Panc1 (cell line): ENCODE measurements at places on chromosomes 1 and 21. TPM values are rescaled to one million over a fixed set of nuclear protein-coding genes. Genes with fewer than 3 reads are reported as not detected.

- no peak overlapping the region for H3K4me3 ChIP-seq
- no peak overlapping the region for H3K27ac ChIP-seq
- no peaks in the 10 kb centered on the region for H3K36me3 ChIP-seq
- H3K27me3 ChIP-seq, result peaks cover 8% of the 10 kb centered on the region; the same call in 1 of the 2 replicates
- no peaks in the 10 kb centered on the region for H3K4me1 ChIP-seq
These were observed 235.7 kb upstream of the RAB4A start for GRCh38 chr1:229035054-229035747.

- DNase-seq, result no peak
- H3K27ac ChIP-seq, result peak overlapping the region; percentile 52; the same call in 1 of the 2 replicates
- no peaks in the 10 kb centered on the region for H3K36me3 ChIP-seq
- H3K27me3 ChIP-seq, result no peaks in the 10 kb centered on the region
- no peak overlapping the region for H3K4me3 ChIP-seq
These were observed 86.5 kb upstream of the MACF1 start for GRCh38 chr1:39117899-39118450.

DNA sequence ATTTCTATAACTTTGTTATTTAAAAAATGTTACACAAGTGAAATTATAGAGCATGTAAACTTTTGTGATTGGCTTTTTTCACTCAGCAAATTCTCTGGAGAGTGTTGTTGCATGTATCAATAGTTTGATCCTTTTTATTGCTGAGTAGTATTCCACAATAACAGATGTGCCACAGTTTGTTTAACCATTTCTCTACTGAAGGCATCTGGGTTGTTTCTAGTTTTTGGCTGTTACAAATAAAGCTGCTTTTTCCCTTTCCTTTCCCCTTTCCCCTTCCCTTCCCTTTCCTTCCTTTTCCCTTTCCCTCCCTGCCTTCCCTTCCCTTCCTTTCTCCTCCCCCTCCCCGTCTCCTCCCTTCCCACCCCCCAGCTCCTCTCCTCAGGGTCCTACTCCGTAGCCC is 15.9 kb downstream of the TUFT1 start:
- H3K4me3 ChIP-seq, result no peak overlapping the region
- peaks cover 26% of the 10 kb centered on the region for H3K4me1 ChIP-seq
- no peaks in the 10 kb centered on the region for H3K36me3 ChIP-seq
- no peak overlapping the region for H3K27ac ChIP-seq
- no peak for DNase-seq

DNA sequence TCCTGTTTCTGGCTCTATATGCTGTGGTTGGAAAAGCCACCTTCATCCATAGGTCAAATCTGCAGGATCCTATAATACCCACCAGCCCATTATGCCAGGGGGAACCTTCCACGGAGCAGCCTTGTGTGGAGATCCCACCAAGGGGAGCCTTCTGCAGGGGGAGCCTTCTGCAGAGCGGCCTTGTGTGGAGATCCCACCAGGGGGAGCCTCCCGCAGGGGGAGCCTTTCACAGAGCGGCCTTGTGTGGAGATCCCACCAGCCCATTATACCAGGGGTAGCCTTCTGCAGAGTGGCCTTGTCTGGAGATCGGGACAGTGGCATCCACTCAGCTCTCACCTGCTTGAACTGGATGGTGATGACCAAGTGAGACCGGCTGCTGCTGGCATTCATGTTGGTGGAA is 85.3 kb downstream of the SCCPDH start:
- H3K4me1 ChIP-seq, result no peaks in the 10 kb centered on the region
- no peak overlapping the region for H3K4me3 ChIP-seq
- no peaks in the 10 kb centered on the region for H3K36me3 ChIP-seq
- H3K27ac ChIP-seq, result no peak overlapping the region
- H3K27me3 ChIP-seq, result no peaks in the 10 kb centered on the region; the same call in 1 of the 2 replicates
- DNase-seq, result no peak

DNA sequence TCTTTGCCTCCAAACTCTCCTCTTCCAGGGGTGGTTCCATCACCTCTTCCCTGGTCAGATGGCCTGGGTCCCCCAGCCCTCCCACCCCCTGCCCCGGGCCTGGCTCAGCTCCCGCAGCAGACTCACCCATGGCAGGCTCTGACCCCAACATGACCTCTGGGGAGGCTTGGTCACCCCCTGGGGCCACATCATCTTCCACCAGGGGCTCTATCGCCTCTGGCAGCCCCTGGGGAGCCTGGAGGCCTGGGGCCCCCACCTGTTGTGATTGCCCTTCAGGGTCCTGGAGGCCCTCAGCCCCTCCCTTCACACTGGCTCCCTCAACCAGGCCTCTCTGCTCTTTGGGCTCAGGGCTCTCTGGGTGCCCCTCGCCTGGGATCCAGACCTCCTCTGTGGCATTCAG is 6.4 kb downstream of the NES start:
- no peak for DNase-seq
- H3K27ac ChIP-seq, result no peak overlapping the region
- no peaks in the 10 kb centered on the region for H3K36me3 ChIP-seq
- peaks cover 28% of the 10 kb centered on the region for H3K4me1 ChIP-seq

DNA sequence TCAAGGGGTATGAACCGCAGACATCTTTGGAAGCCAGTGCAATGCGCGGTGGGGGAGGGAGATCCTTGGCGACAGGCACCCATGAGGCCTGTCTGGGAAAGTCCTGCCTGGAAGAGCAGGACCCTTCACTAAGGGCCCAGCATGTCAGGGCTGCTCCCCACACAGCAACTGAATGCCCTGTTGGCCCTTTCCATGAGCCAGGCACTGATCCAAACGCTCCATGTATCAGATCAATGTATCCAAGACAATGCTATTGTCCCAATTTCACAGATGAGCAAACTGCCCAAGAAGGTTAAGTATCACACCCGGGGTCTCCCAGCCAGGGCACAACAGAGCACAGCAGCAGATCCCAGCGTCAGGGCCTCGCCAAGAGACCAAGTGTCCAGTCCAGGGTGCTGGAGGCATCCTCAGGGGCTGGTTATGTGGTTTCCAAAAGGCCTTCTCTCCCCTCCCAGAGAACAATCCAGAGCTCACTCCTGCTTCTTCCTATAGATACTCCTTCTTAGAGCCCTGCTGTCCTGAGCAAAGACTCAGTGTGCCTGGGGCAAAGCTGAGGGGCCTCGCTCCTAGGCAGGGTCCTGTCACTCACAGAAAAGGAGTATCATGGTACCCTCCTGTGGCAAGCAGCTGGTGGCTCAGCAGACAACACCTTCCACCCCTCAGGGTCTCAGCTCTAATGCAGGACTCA is 328.0 kb downstream of the NPHP4 start:
- no peaks in the 10 kb centered on the region for H3K36me3 ChIP-seq
- no peaks in the 10 kb centered on the region; the same call in 1 of the 2 replicates for H3K27me3 ChIP-seq
- no peak overlapping the region for H3K4me3 ChIP-seq
- no peak overlapping the region for H3K27ac ChIP-seq

GRCh38 chr1:205179842-205180241 is 31.7 kb downstream of the DSTYK start:
- H3K27ac ChIP-seq, result no peak overlapping the region
- H3K4me3 ChIP-seq, result no peak overlapping the region
- H3K27me3 ChIP-seq, result no peaks in the 10 kb centered on the region
- no peaks in the 10 kb centered on the region for H3K36me3 ChIP-seq
- peaks cover 10% of the 10 kb centered on the region for H3K4me1 ChIP-seq

DNA sequence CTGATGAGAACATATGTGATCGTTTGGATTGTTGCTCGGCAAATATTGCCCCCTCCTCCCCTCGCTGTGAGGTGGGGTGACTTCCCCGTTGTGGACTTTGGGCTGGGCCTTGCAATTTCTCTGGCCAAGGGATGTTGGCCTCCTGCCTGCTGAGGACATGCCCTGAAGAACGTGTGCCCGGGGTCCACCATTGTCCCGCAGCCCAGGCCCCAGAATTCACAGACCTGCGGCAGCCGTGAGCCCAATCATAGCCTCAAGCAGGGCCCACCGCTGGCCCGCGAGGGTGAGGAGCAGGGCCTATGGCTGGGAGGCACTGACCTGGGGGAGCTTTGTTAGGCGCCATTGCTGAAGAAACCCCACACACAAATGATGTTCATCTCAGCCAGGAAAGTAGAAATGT is 58.3 kb upstream of the ACTRT2 start:
- DNase-seq, result no peak
- peaks cover 2% of the 10 kb centered on the region; the same call in 1 of the 2 replicates for H3K27me3 ChIP-seq
- H3K4me3 ChIP-seq, result no peak overlapping the region

DNA sequence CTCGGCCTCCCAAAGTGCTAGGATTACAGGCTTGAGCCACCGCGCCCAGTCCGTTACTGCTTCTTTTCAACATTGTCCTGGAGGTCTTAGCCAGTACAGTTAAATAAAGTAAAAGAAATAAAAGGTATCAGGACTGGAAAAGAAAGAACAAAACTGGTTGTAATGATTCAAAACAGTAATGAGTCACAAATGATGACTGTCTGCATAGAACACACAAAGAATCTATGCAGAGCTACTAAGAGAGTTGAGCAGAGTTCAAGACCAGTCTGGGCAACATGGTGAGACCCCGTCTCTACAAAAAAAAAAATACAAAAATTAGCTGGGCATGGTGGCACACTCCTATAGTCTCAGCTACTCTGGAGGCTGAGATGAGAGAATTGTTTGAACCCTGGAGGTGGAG is 23.4 kb downstream of the BCAR3 start:
- no peaks in the 10 kb centered on the region; the same call in 1 of the 2 replicates for H3K36me3 ChIP-seq
- no peak overlapping the region for H3K4me3 ChIP-seq
- no peak overlapping the region for H3K27ac ChIP-seq
- H3K4me1 ChIP-seq, result peaks cover 13% of the 10 kb centered on the region

- H3K27ac ChIP-seq, result no peak overlapping the region
- no peaks in the 10 kb centered on the region for H3K36me3 ChIP-seq
- no peak for DNase-seq
- H3K4me3 ChIP-seq, result no peak overlapping the region
These were observed 93.3 kb downstream of the SSBP3 start for GRCh38 chr1:54312796-54313316.

GRCh38 chr21:41371685-41372030 is 9.8 kb downstream of the MX2 start:
- DNase-seq, result no peak
- peak overlapping the region; percentile 92 for H3K4me3 ChIP-seq
- no peaks in the 10 kb centered on the region for H3K27me3 ChIP-seq
- peak overlapping the region; percentile 97 for H3K27ac ChIP-seq
- H3K36me3 ChIP-seq, result no peaks in the 10 kb centered on the region
- H3K4me1 ChIP-seq, result no peaks in the 10 kb centered on the region

GRCh38 chr1:78617615-78618026 is 2.6 kb upstream of the IFI44L start:
- H3K4me1 ChIP-seq, result no peaks in the 10 kb centered on the region
- H3K36me3 ChIP-seq, result no peaks in the 10 kb centered on the region
- no peak overlapping the region for H3K27ac ChIP-seq
- no peaks in the 10 kb centered on the region for H3K27me3 ChIP-seq
- peak; percentile 63 for DNase-seq
- H3K4me3 ChIP-seq, result no peak overlapping the region

- peaks cover 86% of the 10 kb centered on the region for H3K4me1 ChIP-seq
- H3K36me3 ChIP-seq, result no peaks in the 10 kb centered on the region
- no peak for DNase-seq
- H3K4me3 ChIP-seq, result peak overlapping the region; percentile 18
- no peaks in the 10 kb centered on the region for H3K27me3 ChIP-seq
These were observed 22.8 kb downstream of the DHRS3 start for GRCh38 chr1:12594966-12595756.

DNA sequence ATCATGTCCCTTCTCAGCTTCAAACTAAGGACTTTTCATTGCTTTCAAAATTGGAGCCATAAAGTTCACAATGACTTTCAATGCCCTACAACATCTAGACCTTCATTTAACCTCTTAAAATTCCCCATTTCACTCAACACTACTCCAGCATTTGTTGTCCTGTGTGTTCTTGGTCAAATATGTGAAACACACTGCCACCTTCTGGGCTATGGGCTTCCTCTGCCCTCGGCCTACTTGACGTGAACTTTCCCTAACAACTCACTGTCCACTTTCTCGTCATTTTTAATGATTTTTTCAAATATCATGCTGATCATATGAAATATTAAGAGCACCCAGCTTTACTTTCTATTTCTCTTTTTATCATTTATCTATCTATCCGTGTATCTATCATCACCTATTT is 2018.4 kb downstream of the NCAM2 start:
- H3K4me1 ChIP-seq, result no peaks in the 10 kb centered on the region
- no peak overlapping the region for H3K4me3 ChIP-seq
- peak; percentile 4 for DNase-seq
- no peak overlapping the region for H3K27ac ChIP-seq

DNA sequence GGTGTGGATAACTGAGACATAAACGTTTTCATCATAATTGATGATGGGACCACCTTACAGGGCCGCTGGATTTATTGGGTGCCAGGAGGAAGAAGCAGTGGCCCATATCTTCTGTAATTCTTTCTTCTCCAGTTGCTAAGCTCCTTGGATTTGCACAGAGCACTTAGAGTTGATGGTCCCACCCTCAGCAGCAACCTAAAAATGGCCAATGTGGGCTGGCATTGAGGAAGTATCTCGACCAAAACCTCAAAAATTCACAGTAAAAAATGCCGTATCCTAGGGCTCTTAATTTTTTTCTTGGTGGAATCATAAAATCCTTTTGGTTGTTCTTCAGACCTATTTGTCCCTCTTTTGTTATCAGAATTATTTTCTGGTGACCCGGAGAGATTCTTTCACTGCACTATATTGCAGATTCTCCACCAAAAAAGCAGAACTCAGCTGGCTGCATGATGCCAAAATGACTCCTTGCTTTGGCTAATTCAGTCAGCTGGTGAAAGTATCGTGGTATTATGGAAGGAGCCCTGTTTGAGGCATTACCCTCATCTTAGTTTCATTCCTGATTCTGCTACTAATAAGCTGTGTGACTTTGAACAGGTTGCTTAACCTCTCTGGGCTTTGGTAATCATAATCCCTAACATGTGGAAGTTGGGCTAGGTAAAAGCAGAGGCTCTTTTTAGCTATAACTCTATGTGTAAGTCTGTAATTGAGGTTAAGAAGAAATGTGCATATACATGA is 27.6 kb downstream of the KIRREL1 start:
- peaks cover 94% of the 10 kb centered on the region for H3K4me1 ChIP-seq
- H3K36me3 ChIP-seq, result peaks cover 4% of the 10 kb centered on the region
- H3K4me3 ChIP-seq, result no peak overlapping the region
- DNase-seq, result no peak
- H3K27me3 ChIP-seq, result no peaks in the 10 kb centered on the region
- H3K27ac ChIP-seq, result peak overlapping the region; percentile 98

- no peaks in the 10 kb centered on the region for H3K4me1 ChIP-seq
- DNase-seq, result no peak
- H3K27ac ChIP-seq, result no peak overlapping the region
- H3K36me3 ChIP-seq, result no peaks in the 10 kb centered on the region
- peaks cover 12% of the 10 kb centered on the region; the same call in 1 of the 2 replicates for H3K27me3 ChIP-seq
- no peak overlapping the region for H3K4me3 ChIP-seq
These were observed 7.5 kb downstream of the FAM163A start for GRCh38 chr1:179750630-179751029.

- no peak for DNase-seq
- no peaks in the 10 kb centered on the region; the same call in 1 of the 2 replicates for H3K4me1 ChIP-seq
- no peak overlapping the region for H3K4me3 ChIP-seq
- no peaks in the 10 kb centered on the region for H3K27me3 ChIP-seq
- H3K27ac ChIP-seq, result no peak overlapping the region
These were observed 40.1 kb downstream of the TLR5 start for GRCh38 chr1:223102797-223103533.

GRCh38 chr1:51963592-51964308 is 26.8 kb downstream of the RAB3B start:
- H3K4me3 ChIP-seq, result no peak overlapping the region
- no peak overlapping the region for H3K27ac ChIP-seq
- DNase-seq, result no peak
- no peaks in the 10 kb centered on the region for H3K4me1 ChIP-seq

The ADPRS gene
- total RNA-seq, result 32.2 TPM

The PAPPA2 gene
- 0.03 TPM for total RNA-seq

The GJB3 gene
- total RNA-seq, result 0.15 TPM

The WDR26 gene
- 91.3 TPM for total RNA-seq

The TMCC2 gene
- 3.1 TPM for total RNA-seq

The CRNN gene
- total RNA-seq, result not detected

The KPRP gene
- not detected for total RNA-seq

The XCL2 gene
- not detected for total RNA-seq

The BTBD8 gene
- total RNA-seq, result 0.69 TPM
